Kasumi-1 (cell line): ENCODE measurements at places on chromosomes 2 and 18.
A peak's percentile ranks its signal among the peaks of the same experiment; 100 is the strongest.

- no peak for DNase-seq
These were observed 44.1 kb downstream of the KLHL29 start for GRCh38 chr2:23429036-23429435.

DNA sequence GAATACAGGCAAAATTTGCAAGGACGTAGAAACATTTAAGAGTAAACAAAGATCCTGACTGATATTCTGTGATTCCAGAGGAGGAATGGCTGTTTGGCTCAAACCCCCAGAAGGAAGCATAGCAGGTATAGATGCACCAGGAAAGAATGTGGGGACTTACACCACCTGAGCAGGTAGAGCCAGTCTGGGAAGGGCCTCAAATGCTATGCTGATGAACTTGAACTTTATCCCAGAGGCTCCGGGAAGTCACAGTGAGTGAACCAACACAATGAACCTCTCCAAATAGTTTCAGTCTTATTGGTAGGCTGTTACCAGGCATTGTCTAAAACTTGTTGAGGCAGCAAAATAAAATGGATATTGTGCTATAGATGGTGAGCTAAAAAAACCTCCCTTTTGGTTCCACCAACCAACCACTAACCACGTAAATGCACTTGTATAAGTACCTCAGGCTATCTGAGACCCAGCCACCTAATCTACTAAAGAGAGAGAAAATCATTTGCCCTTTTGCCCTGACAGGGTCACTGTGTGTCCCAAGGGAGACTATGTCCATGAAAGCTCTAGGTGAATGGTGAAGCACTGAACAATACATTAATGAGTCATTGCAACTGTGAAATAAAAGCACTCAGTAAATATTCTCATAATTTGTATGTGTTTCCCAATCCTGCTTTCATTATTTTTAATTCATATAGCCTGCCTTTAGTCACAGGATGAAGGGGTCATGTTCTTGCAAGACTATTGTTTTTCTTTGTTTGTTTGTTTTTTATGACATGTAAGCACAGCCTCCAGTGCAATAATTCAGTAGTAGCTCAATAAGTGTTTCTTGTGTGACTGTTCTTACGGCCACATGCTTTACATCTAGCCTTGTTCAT is 911.6 kb downstream of the EPHA4 start:
- no peak for DNase-seq

GRCh38 chr2:161609930-161610329 is 14.3 kb upstream of the SLC4A10 start:
- no peak for DNase-seq

GRCh38 chr2:143501106-143501676 is 372.0 kb downstream of the ARHGAP15 start:
- no peak for DNase-seq

DNA sequence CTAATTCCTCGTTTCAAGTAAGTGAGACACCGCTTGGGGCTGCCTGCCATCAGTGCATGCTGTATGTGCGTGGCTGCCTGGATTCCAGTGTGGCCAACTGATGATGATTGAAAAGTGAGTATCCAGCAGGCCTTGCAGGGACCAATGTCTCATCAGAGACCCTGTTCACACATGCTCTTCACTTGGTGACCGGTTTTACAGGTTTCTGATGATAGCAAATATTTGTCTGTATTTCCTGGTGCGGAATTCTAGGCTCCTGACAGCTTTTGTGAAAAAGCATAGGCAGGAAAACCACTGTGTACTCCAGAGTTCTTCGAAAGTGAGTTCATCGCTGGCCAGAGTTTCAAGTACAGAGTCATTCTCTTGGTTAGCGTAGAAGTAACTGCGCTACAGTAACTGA is 13.8 kb upstream of the YWHAQ start:
- no peak for DNase-seq

GRCh38 chr2:234249873-234250272 is 199.4 kb downstream of the SPP2 start:
- no peak for DNase-seq

DNA sequence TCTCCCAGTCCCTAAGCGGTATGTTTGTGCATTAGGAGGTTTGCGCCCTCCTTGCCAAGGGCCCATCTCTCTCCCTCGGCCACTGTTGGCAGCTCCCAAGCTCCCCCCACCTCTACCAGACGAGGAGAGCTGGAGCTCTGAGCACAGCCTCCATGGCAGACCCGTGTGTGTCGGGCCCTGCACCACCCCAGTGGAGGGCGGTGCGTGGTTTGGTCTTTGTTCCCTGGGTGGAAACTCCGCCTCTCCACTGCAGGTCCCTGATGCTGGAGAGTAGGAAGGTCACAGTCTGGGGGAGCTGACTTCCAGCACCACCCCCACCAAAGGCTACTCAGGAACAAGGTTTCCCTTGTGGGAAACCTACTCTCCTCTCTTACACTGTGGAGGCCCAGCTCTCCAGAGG is 162.6 kb upstream of the FHL2 start:
- no peak for DNase-seq

DNA sequence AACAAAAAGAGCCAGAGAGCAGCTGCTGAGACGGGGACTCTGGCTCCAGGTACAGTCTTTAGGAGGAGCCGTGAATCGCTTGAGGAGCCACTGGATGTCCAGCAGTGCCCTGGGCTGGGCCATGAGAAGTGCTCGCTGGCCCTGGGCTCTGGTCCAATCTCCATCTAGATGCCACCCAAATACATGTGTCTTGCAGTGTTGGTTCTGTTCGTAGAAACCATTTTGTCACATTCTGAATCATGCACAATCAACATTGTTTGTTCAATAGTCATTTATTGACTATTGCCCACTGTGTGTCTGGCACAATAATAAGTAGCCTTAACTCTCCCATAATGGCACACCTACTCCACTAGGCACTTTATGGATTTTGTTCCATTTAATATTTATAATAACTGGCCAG is 26.1 kb downstream of the TYMS start:
- DNase-seq = no peak

DNA sequence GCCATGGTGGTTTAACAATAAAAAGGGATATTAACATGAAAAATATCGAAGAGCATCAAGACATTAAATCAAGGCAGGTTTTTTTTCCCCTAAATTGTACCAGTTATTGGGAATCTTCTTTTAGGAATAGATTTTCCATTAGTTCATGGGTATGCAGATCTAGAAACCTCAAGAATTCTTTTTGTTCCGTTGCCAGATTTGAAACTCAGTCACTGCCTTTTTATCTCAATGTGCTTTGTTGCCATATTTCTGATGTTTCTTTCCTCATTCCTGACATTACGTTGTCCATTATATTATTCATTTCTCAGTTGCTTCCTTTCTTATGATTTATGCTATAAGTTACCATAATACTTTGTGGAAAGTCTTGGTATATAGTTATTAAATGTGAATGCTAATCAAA is 162.2 kb downstream of the CD226 start:
- DNase-seq = no peak

DNA sequence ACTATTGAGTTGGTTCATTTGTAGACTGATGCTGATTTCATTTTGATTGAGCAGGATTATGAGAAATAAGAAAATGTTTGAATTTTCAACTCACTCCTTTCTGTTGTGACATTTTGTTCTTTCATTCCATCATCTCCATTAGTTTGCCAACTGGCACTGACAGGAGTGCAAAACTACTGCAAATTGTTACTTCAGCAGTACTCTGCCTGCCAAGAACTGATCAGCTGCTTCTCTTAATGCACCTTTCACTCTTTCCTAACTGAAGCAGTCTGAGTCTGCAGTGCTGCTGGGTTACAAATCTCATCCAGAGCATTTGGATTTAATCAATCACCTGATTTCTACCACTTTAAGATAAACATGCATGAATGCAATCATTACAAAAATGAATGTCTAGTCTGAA is 70.9 kb downstream of the TMEFF2 start:
- no peak for DNase-seq

DNA sequence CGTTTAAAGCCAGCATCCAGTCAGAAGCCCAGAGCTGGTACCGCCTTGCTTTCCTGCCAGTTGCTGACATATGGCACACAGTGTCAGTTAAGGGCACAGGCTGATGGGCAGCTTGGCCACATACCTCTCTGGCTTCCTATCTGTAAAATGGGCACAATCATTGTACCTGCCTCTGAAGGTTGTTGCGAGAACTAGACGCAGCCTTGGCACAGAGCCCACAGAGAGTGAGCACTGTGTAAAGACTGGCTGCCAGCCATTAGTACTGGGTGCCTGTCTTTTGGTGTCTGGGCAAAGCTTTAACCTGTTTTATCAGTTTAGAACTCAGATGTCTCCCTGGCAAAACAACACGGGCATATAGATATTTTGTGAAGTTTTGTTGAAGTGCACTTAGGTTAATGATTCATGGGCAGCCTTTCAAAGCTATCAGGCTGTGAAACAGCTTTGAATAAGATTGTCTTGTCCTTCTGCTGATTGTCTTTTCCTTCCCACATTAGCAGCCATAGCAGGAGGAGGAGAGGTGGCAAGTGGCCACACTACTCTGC is 269.5 kb downstream of the NEDD4L start:
- no peak for DNase-seq

DNA sequence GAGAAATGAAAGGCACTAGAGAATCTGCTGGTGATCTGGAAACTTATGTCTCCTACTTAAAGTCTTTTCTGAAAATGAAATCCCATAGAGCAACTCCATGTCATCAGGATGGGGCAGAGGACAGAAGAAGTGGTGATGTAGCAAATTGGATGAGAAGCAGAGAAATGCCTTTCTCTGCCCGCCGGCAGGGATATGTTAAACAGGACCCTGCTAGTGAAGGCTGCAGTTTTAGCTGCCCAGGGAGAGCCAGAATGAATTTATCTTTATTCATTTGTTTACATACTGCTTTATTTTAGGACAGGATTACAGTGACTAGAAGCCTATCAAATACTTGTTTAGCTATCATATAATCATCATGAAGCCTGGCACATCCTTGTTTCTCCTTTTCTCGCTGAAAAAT is 247.0 kb downstream of the DOK6 start:
- DNase-seq = no peak

GRCh38 chr2:27086724-27087593 is at the start of gene KHK:
KHK (plus strand) TSS chr2:27086772; CDS start chr2:27087260, 488 bp downstream.
- no peak for DNase-seq

- no peak for DNase-seq
These were observed 115.0 kb downstream of the STK39 start for GRCh38 chr2:168132389-168132788.

GRCh38 chr2:177296040-177296439 is 31.5 kb upstream of the NFE2L2 start:
- peak; percentile 37 for DNase-seq

DNA sequence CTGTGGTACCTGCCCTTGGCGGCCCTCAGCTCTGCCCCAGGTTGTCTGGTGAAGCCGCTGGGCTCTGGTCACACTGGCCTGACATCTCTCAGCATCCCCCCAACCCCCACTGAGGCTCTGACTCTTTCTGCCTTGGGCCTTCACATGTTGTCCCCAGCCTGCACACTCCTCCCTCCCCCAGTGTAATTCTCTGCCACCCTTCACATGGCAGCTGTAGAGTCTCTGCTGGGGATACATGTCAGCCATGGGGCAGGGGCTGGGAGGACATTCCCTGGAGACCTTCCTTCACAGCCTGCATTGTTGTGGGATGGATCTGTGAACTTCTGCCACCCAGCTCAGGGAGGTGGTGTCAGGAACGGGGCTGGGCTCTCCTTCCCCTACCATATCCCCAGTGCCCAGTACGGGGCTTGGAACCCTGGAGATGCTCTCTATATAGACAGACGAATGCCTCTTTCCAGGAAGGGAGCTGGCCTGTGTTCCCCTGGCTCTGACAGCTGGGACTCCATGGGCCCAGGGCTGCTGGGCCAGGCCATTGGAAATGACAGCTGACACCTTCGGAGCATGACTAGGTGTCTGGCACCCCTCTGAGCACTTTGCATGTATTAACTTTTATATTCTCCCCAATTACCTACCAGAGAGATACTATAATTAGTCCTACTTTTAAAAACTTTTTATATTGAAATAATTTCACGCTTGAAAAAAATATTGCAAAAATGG is 151.5 kb downstream of the INHBB start:
- DNase-seq = no peak

- DNase-seq = no peak
These were observed 23.7 kb downstream of the GCKR start for GRCh38 chr2:27520316-27520715.

GRCh38 chr18:76991021-76991688 is 141.4 kb downstream of the MBP start:
- DNase-seq = no peak

DNA sequence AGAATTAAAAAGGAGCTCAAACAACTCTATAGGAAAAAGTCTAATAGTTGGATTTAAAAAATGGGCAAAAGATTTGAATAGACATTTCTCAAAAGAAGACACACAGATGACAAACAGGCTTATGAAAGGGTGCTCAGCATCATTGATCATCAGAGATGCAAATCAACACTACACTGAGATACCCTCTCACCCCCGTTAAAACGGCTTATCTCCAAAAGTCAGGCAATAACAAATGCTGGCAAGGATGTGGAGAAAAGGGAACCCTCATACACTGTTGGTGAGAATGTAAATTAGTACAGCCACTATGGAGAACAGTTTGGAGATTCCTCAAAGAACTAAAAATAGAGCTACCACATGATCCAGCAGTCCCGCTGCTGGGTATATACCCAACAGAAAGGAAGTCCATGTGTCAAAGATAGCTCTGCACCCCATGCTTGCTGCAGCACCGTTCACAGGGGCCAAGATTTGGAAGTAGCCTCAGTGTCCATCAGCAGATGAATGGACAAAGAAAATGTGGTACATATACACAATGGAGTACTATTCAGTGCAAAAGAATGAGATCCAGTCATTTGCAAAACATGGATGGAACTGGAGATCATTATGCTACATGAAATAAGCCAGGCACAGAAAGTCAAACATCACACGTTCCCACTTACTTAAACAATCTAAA is 46.7 kb upstream of the B3GNT7 start:
- peak; percentile 8 for DNase-seq

GRCh38 chr2:161136696-161137324 is 23.4 kb upstream of the TANK start:
- DNase-seq = peak; percentile 68

DNA sequence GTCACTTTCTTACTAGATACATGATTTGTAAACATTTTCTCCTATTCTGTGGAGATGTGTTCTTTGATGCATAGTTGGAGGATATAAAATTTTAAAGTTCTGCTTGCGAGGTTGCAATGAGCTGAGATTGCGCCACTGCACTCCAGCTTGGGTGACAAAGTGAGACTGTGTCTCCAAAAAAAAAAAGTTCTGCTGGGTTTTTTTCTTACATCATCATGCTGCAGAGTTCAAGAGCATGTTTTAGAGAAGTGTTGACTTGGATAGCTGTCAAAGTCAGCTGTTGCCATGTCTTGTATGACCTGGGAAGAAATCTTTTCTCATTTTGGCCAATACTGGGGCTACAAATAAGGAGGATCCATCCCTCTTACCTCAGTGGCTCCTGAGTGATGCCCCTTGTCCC is 71.3 kb downstream of the UGGT1 start:
- DNase-seq = no peak

DNA sequence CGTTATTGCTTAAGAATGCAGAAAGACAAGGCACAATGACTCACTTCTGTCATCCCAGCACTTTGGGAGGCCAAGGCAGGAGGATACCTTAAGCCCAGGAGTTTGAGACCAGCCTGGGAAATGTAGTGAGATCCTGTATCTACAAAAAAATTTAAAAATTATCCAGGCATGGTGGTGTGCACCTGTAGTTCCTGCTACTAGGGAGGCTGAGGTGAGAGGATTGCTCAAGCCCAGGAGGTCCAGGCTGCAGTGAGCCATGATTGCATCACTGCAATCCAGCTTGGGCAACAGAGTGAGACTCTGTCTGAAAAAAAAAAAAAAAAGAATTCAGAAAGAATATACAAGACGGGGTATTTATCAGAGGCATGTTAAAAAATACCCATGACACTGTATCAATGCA is 182.0 kb upstream of the SPOPL start:
- DNase-seq = no peak

- DNase-seq = no peak
These were observed 5.4 kb downstream of the IL1R1 start for GRCh38 chr2:102147935-102148334.
